ENCODE measurements at places on chromosomes 12 and 14.

DNA sequence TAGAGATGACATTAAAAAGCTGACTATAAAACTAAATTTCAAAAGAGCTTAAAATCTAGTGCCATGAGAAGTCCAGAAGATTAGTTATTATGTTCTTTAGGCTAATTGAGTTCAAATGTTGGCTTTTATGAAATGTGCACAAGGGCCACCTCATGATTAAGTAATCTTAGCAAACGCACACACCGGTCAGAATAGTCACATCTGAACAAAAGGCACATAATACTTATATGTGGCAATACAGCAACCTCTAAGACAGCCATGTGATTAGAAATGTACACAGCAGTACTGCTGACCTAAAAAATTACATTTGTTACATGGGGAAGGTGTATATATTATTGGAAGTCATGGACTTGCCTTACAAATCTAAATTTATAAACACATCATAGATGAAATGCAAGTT, 344.7 kb upstream of the GARIN6 start:
- no peak for DNase-seq

- no peak for DNase-seq
Measured at GRCh38 chr12:116657921-116658495, 79.9 kb downstream of the SPRING1 start.

- DNase-seq = no peak
Measured at GRCh38 chr12:122471324-122472226, 29.2 kb downstream of the ZCCHC8 start.

GRCh38 chr12:116962197-116962596, 51.4 kb downstream of the FBXW8 start:
- DNase-seq = no peak

- DNase-seq = no peak
Measured at GRCh38 chr12:1147821-1148220, 156.8 kb downstream of the ERC1 start.

DNA sequence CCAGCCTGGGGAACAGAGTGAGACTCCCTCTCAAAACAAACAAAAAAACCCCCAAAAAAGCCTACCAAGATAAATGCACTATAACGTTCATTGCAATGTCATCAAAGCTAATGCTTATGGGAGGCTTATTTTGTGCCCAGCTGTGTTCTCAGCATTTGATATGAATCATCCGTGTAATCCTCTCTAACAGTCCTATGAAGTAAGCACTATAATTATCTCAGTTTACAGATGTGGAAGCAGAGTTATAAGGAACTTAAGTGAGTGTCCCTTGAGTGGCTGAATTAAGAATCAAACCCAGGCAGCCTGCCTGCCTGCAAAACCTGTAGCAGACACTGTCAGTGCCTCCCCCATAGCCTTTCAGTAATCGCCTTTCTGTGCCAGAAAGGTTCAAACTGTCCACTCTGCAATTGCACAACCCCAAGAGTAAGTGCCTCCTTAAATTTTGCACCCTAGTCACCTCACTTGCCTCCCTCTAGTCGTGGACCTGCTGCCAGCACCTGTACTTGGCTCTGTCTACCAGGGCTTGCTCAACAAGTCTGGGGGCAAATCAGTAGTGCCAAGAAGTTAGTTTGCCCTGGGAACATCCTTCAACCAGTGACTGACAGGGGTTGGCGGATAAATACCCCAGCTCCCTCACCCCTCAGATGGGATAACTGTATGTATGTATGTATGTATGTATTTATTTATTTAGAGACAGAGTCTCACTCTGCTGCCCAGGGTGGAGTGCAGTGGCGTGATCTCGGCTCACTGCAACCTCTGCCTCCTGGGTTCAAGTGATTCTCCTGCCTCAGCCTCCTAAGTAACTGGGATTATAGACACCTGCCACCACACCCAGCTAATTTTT, 23.8 kb upstream of the PPP1CC start:
- no peak for DNase-seq

GRCh38 chr12:77968571-77968970, 137.9 kb downstream of the NAV3 start:
- no peak for DNase-seq

- DNase-seq = no peak
Measured at GRCh38 chr12:65566751-65567150, 257.5 kb upstream of the HMGA2 start.

GRCh38 chr14:24434036-24434435, 4.3 kb downstream of the KHNYN start:
- no peak for DNase-seq

DNA sequence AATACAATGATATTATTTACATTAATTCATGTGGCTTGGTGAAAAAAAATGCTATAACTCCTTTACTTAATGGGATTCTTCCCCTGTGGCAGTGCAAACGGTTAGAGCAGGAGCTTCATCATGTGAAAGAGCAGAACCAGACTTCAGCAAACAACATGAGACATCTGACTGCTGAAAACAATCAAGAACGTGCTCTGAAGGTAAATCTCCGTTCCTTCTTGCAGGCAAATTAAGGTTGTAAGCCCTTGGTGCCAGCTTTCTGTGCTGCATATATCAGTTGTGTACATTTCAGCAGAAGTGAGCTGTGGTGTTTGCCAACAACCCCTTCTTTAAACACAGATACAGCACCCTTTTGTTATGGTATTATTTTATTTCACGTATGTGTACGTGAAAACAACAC, 171.7 kb downstream of the MIPOL1 start:
- DNase-seq = no peak

GRCh38 chr14:61193476-61193875, 87.7 kb downstream of the TMEM30B start:
- no peak for DNase-seq

DNA sequence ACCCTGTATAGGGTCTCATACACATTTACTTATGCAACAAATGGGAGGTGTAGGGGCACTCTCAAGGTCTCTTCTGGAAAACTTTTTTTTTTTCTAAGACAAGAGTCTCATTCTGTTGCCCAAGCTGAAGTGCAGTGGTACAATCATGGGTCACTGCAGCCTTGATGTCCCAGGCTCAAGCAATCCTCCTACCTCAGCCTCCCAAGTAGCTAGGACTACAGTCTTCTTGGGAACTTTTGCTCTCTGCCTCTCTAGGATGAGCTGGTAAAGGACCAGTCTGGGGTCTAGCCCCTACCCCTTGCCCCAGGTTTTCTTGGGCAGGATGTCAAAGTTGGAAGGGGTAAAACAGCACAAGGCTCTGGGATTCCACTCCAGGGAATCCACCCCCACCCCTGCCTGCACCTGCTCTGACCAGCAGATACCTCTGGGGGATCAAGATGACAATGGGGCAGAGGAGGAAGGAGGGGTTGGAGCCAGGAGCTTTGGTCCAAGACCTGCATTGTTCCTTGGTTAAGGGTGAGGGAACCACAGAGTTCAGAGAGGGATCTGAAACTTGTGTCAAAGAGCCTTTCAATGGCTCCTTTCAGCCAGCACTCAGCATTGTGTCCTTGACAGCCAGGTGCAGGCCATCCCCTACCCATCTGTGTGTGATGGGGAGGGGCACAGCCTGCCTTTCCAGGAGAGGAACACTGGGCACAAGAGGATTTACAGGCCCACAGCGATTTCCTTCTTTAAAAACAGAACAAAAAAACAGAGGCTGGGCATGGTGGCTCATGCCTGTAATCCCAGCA, 12.2 kb downstream of the CTDSP2 start:
- DNase-seq = no peak

GRCh38 chr14:91613459-91614112, 103.5 kb upstream of the PPP4R3A start:
- no peak for DNase-seq

- no peak for DNase-seq
Measured at GRCh38 chr14:90805662-90806540, 10.3 kb downstream of the TTC7B start.

DNA sequence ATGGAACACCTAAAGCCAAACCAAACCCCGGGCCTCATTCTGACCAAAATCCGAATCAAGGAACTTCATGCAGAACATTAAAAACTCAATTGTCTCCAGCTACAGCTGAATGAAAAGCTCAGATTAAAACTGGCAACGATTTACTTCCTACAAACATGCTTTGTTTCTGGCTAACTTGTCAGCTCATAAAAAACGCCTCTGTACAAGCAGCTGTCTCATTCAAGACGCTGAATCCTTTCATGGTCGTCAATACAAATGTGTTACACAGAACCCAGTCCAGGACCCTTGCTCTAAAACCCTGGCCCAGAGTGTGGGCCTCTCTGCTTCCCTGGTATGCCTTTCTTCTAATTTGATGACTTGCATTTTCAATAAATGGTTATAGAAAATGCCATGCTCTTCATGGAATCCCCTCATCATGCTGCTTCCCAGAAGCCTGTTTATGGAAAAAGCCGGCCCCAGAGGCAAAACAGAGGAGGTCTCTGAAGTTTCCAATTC, 183.1 kb downstream of the PHLDA1 start:
- no peak for DNase-seq

GRCh38 chr14:35344107-35344807, 52.1 kb downstream of the PSMA6 start:
- DNase-seq = no peak

GRCh38 chr12:24879644-24880043, 69.3 kb downstream of the BCAT1 start:
- DNase-seq = no peak

GRCh38 chr12:109768901-109769670, 55.5 kb downstream of the FAM222A start:
- DNase-seq = peak; percentile 8

GRCh38 chr12:130752692-130753230, 36.7 kb upstream of the RIMBP2 start:
- DNase-seq = no peak

DNA sequence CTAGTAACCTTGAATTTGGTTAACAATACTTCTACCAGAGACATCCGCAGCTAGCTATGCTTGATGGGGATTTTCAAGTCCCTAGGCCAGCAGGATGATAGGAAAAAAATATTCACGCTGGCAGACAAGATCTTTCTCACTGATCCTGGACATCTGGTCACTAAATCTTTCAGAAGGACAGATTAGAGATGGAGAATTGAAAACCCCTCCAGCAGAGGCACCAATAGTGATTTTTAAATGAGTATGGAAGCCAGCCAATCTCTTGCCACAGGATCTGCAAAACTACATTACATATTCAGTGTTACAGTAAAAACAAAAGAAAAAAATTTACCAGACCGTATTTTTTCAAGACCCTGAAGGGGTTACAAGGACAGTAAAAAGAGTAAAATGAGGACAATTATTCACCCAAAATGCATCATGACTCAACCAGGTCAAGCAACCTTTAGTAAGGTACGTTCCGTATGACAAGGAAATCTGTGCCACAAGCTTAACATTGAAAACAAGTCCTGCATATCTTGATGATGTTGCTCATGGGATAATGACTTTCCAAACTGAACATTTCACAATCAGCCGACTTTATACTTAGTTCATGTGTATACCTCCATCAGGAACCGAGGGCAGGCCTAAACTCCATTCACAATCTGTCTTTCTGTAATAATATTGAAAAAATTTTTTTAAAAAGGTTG, 239.5 kb downstream of the GXYLT1 start:
- no peak for DNase-seq

- DNase-seq = no peak
Measured at GRCh38 chr12:28859551-28859950, 289.5 kb upstream of the FAR2 start.

DNA sequence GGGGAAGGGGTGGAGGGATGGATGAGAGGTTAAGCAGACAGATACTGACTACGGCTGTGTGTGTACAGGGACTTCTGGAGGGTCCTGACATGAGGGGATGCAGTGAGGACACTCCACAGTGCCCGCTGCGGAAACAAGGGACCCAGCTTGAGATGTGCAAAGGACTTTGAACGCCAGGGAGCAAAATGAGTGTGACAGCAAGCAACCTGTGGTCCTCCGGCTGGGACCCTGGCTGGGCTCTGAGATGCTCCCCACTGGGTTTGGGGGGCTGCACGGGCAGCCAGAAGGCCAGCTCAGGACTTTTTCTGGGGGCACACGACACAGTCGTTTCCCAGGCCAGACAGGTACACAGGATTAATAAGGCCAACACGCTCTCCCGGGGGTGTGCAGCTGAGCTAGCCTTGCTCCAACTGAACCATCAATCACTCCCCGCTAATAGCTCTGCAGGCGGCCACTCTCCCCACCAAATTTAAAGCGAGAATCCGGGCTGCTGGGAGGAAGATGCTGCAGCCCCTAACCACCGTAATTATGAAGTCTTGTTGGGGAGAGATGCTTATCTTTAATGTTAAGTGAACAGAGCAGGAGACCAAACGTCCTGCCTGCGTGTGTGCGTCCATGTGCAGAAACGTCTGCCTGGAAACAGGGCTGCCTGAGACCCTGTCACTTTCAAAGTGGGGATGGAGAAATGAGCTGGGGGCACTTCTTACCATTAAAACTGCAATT, 51.6 kb upstream of the DLK1 start:
- DNase-seq = no peak

GRCh38 chr12:12247584-12247983, 19.3 kb downstream of the LRP6 start:
- no peak for DNase-seq

DNA sequence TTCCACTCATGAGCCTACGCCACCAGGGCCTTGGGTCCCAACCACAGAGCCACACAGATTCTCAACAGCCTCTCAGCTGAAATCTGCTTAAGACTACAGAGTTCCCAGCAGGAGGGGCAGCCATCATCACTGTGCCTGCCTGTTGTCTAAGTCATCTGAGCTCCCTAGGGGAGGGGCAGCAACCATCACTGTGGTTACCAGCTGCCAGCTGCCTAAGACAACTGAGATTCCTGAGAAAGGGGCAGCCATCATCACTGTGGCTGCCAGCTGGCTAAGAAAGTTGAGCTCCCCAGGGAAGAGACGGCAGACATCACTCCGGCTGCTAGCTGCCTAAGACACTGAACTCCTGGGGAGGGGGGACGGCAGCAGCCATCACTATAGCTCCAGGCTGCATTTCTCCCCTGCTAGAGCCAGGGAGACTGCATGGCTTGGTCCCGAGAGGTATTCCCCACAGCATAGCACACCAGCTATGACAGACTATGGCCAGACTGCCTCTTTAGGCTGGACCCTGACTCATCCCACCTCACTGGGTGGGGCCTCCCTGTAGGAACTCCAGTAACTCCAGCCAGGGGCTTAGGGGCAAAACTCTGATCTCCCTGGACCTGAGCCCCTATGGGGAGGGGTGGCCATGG, 37.2 kb upstream of the C14orf132 start:
- no peak for DNase-seq

- DNase-seq = no peak
Measured at GRCh38 chr14:24761141-24761540, 127.2 kb upstream of the GZMB start.

GRCh38 chr14:91599994-91600393, 89.9 kb upstream of the PPP4R3A start:
- no peak for DNase-seq

DNA sequence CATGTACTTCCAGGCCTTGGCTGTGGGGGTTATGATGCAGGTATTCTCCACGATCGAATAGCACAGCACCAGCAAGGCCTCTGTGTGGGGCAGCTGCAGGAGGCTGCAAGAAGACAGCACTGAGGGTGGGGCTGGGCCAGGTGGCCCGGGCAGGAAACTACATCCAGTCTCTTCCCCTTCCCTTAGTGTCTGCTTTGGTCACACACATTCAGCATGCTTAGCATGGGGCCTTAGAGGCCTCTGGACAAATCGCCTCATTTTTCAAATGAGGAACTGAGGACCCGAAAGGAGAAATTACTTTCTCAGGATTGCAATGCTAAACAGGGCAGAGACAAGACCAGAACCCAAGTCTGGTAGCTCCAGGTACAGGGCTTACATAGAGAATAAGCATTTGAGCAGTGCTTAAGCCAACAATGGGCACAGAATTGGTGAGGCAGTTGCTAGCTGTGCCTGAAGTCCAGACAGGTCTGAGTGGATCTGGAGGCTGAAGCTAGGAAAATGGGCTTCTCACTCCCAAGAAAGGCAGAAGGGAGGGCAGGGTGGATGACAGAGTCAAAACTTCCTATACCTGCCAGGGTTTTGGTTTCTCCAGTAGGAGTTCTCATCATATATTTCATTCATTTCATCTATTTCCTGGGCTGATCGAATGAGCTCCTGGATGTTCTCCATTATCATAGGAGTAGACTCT, 3.5 kb downstream of the ACRBP start:
- DNase-seq = no peak
